ENCODE measurements at places on chromosomes 4 and X.
A peak's percentile ranks its signal among the peaks of the same experiment; 100 is the strongest.

DNA sequence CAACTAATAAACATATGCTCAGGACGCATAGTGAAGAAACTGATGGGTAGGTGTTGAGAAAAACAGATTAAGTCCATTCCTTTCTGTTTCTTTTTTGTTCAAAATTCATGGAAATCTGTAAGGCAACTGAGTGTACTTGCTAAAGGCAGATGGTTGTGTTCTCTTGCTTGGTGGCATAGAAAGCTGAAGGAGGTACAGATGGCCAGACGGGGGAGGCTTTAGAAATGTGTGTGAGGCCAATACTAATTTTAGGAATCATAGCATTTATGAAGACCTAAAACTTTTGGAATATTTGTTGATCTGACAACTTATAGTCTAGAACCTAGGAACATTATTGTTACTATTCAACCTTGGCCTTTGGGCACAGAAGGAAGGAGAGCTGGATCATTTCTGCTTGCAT, 56.8 kb upstream of the EMCN start:
- no peak for DNase-seq

DNA sequence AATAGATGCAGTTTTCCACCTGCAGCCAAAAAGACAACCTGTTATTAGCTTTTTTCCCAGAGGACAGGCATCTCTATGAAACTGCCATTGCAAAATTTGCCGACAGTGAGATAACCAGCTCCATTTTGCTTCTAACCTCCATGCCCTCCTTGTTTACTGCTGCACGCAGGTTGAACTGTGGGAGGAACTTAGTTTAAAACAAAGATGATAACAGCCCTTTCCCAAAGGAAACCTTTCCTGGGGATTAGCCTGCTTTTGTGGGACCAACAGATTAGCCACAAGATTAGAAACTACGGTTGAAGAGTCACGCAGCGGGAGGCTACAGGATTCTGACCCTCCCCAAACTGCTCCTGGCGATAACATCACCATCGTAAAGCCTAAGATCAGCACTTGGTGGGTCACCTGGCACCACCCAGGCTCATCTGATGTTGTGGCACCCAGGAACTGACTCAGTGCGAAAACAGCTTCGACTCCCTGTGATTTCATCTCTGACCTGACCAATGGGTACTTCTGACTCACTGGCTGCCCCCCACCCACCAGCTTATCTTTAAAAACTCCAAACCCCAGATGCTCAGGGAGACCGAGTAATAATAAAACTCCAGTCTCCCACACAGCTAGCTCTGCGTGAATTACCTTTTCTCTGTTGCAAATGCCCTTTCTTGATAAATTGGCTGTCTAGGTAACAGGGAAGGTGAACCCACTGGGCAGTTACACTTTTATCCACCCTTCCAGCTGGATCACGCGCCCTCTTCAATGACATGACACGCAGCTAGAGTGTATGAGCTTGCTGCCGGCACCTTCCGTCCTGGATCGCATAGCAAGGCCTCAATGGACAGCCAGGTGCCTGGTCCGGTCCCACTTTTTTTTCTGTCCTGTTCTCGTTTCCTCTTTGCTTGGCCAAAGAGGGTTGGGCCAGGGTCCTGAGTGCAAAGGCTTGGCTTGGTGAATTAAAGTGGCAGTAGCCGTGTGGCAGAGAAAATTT, 27.2 kb downstream of the NOP14 start:
- peak; percentile 82 for DNase-seq

DNA sequence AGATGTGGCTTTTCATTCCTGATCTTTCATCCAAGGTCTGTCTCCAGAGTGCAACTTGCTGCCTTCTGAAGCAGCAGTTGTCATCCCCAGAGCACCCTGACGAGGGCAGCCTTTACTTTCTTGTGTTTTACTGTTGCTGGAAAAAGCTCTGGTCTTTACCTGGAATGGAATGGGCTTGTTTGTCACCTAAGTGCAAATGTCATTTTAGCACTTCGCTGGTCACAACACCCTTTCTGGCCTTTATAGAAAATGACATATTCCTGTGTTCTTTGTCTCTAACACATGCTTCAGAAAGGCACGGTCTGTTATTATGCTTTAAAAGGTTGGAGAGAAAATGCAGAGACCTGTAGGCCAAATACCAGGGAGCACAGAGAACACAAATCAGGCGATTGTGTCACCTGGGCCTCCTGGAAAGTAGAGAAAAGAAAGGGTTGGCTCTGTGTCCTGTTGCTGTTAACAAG, 332.7 kb upstream of the IGFBP7 start:
- no peak for DNase-seq

GRCh38 chr4:4582653-4583052, 40.8 kb upstream of the STX18 start:
- DNase-seq: no peak

DNA sequence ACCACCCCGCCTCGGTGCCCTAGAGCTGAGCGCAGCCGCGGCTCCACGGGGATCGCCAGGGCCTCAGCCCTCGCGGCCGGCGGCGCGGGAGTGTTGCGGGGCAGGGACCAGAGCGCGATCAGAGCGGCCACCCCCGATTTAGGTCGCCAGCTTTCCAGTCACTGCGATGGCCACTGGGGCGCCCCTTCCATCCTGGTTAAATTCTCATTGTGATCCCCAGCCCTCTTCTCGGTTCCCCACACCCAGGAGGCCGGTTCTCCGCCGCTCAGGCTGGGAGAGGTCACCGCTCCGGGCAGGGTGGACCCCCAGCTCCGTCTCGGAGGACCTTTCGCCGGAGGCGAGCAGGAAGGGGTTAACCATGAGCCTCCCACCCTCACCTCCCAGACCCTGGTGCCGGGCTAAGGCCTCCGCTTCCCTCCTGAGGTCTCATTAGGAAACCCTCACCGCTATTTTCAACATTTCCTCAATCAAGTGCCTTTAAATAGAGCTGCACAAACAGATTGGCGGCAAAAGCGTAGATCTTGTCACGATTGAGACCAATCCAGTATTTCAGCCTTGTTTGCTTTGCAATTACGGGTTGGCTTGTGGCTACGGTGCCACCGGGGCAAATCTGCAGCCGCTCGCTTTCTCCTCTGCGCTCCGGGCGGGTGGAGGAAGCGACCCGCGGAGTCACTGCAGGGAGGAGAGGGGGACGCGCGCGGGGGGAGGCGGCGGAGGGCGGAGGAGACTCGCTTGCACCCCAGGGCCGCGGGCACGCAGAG, 8.3 kb upstream of the HAND2 start:
- DNase-seq: no peak

DNA sequence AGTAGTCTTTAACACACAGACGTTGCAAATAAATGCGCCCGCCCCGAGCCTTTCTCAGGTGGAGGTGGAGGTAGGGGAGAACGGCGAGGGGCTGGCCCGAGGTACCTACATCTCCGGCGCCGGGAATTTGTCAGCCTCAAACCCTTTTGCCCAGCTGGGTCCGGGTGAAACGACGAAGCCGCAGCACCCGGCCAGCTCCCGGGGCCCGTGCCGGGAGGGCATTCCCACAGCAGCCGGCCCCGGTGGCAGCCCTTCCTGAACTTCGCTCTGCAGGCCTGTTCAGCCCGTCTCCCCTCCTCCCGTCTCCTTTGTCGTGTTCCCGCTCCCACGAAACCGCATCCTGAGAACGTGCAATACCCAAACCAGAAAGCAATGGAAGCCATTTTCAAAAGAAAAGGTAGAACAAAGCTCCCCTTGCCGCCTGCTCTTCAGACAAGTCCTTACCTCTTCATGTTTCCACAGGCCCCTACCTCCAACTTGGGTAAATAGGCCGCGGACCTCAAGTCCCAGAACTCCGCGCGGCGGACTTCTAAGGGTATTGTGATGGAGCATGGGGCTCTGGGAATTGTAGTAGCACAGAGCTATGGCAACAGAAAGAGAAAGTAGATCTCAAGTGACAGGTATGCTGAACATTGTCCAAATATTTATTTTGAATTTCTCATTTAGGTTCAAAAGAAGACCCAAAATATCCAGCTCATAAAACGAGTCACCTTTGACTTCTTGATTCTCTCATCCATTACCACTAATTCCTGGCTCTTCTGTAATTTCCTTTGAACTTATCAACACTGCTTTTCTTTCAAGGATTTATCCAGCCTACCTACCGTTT, at the start of gene RBM41:
TSS of gene RBM41 (minus strand) at position 501 of the 826 bp plus-strand sequence. CDS start at position 452, 49 bp downstream.
- peak; percentile 83 for DNase-seq

DNA sequence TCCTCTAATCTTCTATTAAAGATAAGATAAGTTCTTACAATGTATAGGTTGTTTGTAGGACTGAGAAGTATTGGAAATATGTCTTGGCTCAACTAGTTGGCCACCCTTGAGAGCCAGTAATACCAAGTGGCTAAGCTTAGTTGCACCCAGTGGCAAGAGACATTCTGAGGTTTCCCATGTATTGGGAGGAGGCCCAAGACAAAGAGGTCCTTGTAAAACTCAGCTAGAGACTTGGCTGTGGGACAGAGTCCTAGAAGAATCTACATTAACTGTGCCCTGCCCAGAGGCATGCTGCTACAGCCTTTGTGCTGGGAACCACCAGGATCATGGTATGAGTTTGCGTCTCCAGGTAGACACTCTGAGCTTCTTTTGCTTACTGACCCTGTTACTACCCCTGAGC, 41.9 kb upstream of the SLC4A4 start:
- DNase-seq: no peak

DNA sequence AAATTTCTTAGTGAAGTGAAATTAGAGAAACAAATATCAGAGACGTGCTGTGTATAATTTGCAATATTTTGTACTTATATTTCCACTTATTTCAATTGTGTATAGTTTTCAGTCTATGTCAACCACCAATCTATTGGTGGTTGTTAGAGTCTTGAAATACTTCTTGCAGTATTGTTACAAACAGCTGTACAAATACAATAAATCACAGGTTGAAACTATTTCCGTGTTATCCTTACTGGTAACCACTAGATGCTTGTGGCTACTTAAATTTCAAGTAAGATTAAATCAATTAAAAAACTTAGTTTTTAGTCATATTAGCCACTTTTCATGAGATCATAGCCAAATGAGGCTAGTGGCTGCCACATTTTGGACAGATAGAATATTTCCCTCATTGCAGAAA, 520.5 kb downstream of the GBA3 start:
- no peak for DNase-seq

Data from CD4-positive, alpha-beta T cell treated with Interleukin-17A for 1 hour (primary cell).